GDM1 (cell line): ENCODE measurements at places on chromosomes 16 and 17.

- DNase-seq: no peak
Measured at GRCh38 chr17:1829216-1829591, 498 bp downstream of the SMYD4 start.

DNA sequence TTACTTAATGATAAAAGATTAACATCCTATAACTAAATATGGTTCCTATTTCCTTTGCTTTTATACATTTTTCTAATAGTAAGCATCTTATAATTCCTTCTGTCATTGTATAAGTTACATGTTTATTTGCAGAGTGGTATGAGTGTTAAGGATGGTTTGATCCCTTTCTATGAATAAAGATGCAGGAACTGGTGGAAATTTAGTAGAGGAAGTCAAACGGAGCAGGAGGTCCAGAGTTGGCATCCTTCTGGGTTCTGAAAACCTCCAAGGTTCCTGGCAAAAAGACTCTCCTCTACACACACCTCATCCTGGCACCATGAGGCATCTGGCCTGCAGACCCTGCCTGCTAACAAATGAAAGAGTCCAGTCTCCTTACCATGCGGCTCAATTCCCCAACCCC lies 296.8 kb downstream of the SOX9 start:
- DNase-seq: no peak

DNA sequence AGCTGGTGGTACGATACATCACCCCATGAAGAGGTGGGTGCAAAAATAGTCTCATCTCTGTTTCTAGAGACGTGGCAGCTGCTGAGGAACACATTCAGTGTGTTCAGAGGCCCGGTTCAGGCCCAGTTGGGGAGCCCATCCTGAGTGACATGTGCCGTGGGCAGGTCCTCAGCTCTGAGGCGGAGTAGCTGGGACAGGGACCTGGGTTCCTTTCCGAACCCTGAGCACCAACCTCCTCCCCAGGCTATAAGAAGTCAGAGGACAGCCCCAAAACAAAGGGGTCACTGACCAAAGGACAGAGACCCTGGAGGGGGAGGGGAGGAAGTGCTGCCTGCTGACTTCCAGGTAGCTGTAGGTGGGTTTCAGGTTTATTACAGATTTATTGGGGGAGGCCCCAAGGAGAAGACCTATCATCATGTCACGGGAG lies 5.1 kb downstream of the LDHD start:
- DNase-seq: no peak

GRCh38 chr16:72921106-72921505 lies 126.8 kb downstream of the ZFHX3 start:
- DNase-seq: no peak

- no peak for DNase-seq
Measured at GRCh38 chr16:49490321-49490705, 116.7 kb downstream of the C16orf78 start.

GRCh38 chr17:77571155-77571981 lies 387.1 kb upstream of the TNRC6C start:
- peak; percentile 86 for DNase-seq

- DNase-seq: no peak
Measured at GRCh38 chr16:54817432-54817831, 113.2 kb upstream of the IRX5 start.
